ENCODE measurements at places on chromosomes 2 and 18.

GRCh38 chr2:218882866-218883366 is 2.3 kb downstream of the WNT10A start:
- no peak for DNase-seq

- no peak for DNase-seq
Measured at GRCh38 chr2:172995323-172996244, 80.1 kb upstream of the MAP3K20 start.

GRCh38 chr2:177260379-177260778 is 4.1 kb downstream of the NFE2L2 start:
- no peak for DNase-seq

DNA sequence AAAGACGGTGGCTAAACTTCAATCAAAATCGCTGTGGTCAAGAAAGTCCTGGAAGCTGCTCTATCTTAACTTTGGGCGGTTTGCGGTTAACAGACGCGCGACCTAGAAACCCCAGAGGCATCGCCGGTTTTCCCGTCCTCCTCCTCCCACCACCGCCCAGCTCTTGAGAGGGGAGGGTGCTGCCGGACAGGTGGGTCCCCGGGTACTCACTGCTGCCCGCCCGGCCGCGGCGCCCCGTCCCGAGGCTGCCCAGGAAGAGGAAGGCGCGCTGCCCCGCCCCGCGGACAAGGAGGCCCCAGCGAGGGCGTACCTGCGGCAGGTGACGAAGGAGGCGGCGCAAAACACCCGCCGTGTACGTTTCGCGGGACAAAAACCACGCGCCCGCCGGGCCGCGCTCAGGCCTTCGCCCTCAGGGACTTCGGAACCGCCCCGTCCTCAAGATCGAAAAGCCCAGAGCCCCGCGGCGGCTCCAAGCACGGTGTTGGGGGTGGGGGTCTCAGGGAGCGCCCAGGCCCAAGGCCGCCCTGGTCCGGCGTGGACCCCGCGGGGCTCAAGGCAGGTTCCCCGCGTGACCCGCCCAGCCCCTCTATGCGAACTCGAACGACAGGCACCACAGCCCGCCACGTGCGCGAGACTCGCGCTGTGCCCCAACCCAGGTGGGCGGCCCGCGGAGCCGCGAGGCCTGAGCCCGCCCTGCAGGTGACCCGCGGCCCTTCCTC is at the start of gene SH3YL1:
Gene SH3YL1, minus strand, starts transcription at position 259 of the 719 bp plus-strand sequence. Its CDS starts 48 bp downstream, at position 211.
- DNase-seq: peak; percentile 88

DNA sequence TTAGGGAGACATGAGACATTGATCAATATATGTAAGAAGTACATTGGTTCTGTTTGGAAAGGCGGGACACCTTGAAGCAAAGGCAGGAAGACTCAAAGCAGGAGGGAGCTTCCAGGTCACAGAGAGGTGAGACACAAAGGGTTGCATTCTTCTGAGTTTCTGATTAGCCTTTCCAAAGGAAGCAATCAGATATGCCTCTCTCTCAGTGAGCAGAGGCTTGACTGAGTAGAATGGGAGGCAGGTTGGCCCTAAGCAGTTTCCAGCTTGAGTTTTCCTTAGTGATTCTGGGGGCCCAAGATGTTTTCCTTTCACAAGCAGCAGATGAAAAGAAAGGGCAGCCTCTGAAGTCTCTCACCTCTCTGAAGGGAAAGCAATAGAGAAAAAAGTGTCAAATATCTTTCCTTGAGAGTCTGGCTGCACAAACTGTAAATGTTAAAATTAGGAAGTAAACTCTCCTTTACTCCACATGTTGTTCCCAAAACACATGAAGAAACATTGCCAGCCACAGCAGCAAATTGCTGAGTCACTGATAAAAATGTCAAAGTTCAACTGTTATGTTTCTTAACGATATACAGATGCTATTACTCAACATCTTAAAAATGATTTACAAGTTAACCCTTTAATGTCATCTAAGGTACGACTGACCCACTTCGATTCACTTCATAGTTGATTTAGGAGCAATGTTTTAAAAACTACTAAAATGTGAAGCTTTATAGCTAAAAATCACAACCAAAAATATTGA is 40.3 kb downstream of the CYB5A start:
- no peak for DNase-seq

GRCh38 chr2:67323209-67323991 is 73.7 kb upstream of the ETAA1 start:
- no peak for DNase-seq

GRCh38 chr18:21598726-21599584 is 1.5 kb downstream of the ESCO1 start:
- no peak for DNase-seq

DNA sequence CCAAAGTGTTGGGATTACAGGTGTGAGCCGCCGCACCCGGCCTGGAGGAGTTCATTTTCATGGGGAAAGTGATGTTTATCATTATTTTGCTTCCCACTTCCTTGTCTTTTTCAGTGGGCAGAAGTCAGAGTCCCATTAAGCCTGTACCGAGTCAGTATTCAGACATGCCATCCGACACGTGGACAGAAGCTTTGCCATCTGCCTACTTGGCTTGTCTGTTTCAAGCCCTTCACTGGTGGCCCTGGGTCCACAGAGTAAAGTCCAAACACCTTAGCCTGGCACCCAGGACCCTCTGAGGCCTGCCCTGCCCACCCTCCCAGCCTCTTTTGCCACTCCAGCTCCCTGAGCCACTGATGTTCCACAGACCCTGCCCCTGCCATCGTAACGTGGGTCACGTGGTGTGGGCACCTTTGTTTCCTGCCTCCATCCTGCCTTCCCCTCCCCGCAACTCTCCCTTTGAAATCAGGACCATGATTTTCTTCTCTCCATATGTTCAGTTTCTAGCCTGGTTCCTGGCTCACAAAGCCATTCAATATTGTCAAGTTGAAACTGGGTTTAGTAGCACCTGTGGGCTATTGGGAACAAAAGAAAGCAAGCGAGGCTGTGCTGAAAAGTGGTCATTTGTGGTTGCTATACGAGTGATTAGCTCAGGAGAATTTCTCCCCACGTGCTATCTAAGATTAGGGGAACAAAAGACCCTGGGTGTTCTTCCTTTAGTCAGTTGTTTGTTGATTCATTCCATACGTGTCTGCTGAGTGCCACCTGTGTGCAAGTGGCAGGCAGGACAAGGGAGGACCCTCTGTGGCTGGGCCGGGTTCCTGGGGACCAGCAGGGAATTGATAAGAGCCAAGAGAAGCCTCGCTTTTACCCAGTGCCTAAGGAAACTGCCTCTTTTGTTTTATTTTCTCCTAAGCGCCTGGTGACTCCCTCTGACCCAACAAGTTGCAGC is 5.1 kb upstream of the ODC1 start:
- no peak for DNase-seq

DNA sequence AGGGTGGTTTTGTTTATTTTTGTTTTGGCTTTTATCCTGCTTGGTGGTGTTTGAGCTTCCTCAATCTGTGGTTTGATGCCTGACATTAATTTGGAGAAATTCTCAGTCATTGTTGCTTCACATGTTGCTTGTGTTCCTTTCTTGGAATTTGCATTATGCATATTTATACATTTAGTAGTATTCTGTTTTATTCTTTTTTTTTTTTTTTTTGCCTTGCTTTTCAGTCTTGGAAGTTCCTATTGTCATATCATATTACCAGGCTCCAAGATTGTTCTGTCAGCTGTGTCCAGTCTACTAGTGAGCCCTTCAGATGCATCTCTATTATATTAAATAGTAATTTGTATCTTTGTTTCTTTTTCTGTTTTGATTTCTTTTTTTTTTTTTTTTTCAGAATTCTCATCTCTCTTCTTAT is 77.0 kb downstream of the EPC2 start:
- DNase-seq: no peak

- no peak for DNase-seq
Measured at GRCh38 chr2:237324405-237324831, 89.5 kb downstream of the COL6A3 start.

GRCh38 chr2:36270758-36271157 is 84.8 kb upstream of the CRIM1 start:
- DNase-seq: no peak

- DNase-seq: no peak
Measured at GRCh38 chr2:152600697-152601096, 116.6 kb downstream of the PRPF40A start.

- DNase-seq: peak; percentile 83
Measured at GRCh38 chr2:111029181-111029927, 91.4 kb upstream of the BCL2L11 start.

GRCh38 chr2:32559136-32559535 is 68.7 kb upstream of the TTC27 start:
- no peak for DNase-seq

DNA sequence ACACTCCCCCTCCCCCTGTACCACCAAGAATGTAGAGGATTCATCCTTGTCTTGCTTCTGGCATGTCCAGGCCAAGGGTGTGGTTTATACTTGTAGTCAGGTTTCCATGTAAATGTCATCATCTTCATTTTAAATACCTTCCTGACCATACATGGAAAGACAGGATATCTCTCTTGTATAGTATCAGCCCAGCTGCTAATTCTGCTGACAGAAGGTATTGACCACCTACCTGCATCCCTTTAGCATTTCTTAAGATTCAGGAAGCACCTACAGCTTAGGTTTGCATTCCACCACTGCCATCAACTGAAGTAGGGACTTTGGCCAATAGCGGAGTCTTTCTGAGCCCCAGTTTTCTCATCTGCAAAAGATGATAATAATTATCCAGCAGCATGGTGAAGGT is 22.9 kb upstream of the FSHR start:
- DNase-seq: no peak

DNA sequence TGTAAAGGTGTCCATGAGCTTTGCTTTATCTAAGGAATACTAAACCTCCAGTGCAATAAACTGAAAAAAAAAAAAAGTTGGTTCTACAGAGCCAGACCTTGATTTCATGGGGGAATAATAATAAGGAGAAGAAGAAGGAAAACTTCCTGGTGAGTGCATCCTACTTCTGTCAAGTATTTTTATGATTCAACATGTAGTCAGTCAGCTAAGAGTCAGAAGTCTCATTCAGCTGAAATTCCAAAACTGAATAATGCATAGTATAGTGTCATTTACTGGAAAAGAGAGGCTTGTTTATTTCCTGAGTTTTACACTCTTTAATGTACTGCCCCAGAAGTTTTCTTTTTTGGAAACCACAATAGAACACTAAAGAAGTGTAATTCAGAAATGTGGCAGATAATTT is 77.8 kb upstream of the TACR1 start:
- DNase-seq: no peak

DNA sequence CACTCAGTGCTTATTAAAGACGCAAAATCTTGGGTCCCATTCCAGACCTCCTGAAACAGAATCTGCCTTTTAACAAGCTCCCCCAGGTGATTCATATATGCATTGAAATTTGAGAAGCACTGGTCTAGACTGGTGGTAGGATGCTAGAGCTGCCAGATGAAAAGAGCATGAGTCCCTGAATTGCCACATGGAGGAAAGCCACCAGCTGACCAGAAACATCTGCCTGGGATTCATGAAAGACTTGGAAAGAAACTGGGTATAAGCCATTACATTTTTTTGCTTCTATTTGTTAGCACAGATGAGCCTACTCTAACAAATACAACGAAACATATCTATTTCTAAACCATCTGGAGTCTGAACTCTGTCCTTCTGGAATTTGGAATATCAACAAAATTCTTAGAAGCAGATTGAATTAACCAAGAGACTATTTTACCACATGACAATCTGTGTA is 228.9 kb downstream of the RBM43 start:
- DNase-seq: no peak

- DNase-seq: no peak
Measured at GRCh38 chr2:43749583-43749982, 24.3 kb upstream of the DYNC2LI1 start.

DNA sequence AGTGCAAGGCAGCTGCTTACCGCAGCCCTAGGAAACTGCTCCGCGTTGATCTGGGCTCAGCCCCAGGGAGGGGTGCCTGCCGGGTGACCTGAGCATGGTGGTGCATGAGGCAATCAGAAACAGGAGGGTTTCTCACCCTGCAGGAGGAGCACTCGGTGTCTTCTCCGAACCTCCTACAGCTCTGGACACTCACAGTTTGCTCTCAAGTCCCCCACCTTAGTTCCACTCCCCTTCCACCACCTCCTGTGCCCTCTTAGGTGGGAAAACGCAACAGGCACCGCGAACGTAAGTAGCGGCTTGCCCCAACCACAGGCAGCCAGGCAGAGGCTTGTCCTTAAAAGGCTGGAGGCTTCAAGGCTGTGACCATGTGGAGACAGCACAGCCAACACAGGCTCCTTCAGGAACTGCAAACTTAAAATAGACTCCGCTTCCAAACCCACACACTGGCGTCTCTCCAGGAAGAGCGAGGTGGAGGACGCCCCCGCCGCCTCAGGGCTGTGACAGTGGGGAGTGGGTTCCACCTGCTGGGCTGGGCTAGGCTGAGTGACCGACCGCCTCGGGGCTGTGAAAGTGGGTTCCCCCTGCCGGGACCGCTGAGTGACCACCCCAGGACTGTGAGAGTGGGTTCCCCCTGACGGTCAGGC is 71.6 kb downstream of the NDUFA10 start:
- DNase-seq: no peak

- DNase-seq: no peak
Measured at GRCh38 chr2:197356136-197356535, 45.6 kb upstream of the ANKRD44 start.

DNA sequence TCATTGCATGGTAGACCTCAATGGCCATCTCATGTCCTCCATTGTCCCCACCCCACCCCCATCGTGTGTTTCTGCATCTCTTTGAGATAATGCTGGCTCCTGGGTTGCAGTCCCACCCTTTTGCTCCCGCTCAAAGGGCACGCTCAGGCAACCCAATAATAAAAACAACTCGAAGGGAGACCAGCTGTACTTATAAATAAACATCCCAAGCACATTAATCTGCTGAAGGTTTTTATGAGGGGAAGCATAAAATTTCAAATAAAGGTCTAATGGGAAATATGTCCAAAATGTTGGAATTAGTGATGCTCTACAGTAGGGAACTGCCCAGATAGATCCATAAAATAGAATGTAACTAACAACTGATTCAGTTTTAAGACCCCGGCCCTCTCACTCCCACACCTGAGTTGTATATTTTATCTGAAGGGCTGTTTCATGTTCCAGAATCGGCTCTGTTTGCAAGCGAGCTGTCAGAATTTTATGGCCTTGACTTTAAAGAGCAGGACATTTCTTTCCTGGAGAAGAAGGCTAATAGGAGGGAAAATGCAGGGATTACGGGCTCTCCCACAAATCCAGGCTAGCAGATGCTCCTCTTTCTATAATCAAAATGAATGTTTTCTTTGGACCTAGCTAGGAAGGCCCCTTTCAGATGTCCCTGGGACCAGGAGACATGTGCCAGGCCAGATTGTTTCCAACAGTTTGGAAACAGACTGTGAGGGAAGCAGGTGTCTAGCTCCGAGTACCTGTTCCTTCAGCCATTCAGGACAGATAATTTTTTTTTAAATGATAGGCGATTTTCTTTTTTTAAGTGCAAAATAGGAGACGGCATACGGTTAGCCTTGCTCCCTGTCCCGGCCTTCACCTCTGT is 103.7 kb downstream of the APOB start:
- DNase-seq: no peak

GRCh38 chr18:45850021-45850420 is 24.5 kb downstream of the SIGLEC15 start:
- DNase-seq: no peak
